ENCODE measurements at places on chromosomes 13 and 19.

GRCh38 chr13:102555914-102556553, 40.8 kb upstream of the TPP2 start:
- DNase-seq: peak; percentile 18

DNA sequence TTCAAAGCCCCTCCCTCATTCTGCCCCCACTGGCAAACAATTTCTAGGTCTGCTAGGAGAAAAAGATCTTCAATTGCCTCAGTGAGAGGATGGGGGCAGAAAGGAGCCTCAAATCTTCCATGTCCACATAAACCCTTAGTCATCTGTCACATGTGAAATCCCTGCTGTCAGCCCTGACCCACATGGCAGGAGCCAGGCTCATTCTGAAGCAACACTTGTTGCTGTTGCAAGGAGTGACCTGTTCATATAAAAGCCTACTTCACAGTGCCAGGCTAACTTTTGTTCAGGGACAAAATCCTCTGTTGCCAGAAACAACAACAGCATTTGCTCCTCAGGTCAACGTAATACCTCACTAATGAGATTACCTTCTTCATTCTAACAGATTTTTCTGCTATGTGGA, 70.5 kb downstream of the IRS2 start:
- DNase-seq: peak; percentile 29

GRCh38 chr19:1591421-1592023, 1.1 kb downstream of the MBD3 start:
- DNase-seq: no peak

DNA sequence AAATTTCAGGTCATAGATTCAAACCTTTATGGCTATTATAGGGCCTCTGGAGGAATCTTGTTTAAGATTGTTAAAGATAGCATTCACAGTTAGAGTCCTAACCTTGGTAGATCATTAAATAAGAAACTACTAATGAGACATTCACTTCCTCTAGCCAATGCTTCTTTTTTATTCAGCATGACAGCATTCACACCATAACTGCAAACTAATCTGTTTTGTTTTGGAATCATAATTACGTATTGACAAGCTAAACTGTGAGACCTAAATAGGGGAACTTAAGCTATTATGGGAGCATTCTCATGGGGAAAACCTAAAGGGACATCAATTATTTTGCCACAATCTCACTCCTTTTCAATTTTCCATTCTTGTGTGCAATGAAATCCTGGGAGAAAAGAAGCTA, 653.8 kb downstream of the PCDH9 start:
- DNase-seq: no peak

DNA sequence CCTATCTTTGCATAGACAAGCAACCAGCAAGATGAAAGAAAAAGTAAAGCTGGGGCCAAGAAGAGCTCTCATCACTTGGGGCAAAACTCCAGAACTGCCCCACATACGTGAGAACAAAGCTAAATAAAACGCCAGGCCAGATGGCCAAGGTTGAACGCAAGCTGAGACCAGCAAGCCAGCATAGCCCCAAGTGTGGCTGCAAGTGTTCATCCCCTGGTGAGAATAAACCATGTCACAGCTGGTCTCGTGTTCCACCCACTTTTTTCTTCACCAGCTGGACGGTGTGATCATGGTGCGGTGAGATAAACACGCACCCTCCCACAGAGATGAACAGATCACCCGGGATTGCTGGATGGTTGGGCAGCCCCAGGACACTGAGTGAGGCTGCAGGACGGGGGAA, 109.6 kb upstream of the CACNA1A start:
- DNase-seq: no peak

GRCh38 chr13:45119469-45119990, 780 bp upstream of the GTF2F2 start:
- DNase-seq: peak; percentile 38

GRCh38 chr13:73702419-73703071, 431.7 kb downstream of the KLF12 start:
- DNase-seq: no peak

- no peak for DNase-seq
Observed at GRCh38 chr19:8221161-8221560, 12.0 kb downstream of the CERS4 start.

DNA sequence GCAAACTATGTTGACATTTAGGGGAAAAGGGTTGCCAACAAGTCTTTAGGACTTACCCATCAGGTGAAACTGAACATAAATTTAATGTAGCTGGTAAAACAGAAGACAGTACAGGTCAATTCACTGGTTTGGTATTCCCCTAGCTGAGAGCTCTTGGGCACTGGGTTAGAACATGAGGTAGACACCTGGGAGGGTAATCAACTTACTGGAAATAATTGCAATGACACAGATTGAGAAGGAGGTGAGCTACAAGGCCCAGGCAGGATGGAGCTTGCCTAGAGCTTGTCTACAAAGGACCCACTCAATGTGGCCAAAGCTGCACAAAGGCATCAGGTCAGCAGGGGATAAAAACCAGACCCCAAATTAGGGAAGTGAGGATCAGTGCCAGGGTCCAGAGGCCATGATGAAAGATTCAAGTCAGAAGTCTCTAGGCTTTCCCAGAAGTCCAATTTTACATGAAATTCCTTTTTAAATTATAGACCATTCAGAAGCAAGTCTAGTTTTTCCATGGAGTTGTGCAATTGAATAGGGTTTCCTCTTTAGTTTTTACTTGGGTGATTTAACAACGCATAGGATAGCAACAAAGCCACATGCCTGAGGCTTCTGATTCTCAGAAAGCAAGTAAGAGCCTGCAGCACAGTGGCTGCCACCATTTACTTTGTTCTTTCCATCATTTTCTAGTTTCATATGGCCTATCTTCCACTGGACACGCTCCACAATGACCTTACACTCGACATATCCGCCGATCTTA, 194.0 kb downstream of the NDFIP2 start:
- no peak for DNase-seq

- no peak for DNase-seq
Observed at GRCh38 chr13:39777527-39778061, 122.1 kb downstream of the COG6 start.

- DNase-seq: no peak
Observed at GRCh38 chr19:54207676-54207982, 7.0 kb downstream of the RPS9 start.

GRCh38 chr13:40590112-40590862, 76.2 kb downstream of the FOXO1 start:
- no peak for DNase-seq

DNA sequence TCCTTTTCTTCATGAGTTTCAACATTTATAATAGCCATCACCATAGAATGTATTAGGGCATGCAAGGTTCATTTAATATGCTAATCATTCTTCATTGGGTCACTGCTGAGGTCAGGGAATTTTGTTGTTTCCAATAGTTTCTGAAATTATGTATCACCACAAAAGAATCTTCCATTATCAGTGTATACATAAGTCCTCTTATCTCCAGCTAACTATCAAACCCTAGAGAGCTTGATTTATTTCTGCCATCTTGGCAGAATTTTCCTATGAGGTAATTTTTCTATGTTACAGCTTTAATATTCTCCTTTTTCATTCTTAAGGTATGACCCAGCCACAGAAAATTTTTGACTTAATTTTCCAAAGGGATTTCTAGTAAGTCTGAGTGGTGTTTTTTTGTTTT, 415.0 kb upstream of the SLITRK1 start:
- DNase-seq: no peak

DNA sequence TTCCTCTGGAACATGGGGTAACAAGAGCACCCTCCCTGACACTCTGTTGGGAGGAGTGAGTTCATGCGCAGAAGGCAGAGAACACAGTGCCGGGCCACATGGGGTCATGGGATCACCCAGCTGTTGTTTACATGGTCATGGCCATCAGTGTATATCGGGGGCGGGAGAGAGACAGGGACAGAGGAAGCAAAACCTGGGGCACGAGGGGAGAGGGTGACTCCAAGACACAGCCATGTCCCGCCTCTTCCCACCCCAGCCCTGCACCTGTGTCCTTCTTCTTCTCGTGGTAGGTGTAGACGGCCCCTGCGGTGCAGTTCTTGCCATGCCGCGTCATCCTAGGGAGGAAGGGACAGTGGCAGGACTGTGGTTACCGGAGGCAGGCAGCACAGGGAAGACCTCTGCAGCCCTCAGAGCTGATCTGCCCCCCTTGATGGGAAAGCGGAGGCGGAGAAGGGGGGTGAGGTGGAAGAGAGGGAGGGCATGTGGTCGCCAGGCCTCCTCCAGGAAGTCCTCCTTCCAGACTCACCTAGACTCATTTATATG, 19.9 kb downstream of the NOSIP start:
- DNase-seq: no peak

DNA sequence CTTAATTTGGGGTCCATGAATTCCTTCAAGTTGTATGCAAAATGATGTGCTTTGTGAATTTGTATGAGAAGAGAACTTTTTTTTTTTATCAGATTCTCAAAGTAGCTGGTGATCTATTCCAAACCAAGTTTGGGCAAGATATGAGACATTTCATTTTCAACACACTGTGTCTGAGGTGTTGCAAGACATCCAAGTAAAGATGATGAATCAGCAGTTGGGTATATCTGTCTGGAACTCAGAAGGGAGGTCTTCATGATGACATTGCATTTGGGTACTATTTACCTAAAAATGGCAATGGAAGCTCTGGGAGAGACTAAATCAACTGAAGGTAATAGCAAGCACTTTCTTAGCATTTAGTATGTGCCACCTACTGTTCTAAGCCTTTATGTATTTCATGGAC, 2.8 kb downstream of the FAM124A start:
- no peak for DNase-seq

DNA sequence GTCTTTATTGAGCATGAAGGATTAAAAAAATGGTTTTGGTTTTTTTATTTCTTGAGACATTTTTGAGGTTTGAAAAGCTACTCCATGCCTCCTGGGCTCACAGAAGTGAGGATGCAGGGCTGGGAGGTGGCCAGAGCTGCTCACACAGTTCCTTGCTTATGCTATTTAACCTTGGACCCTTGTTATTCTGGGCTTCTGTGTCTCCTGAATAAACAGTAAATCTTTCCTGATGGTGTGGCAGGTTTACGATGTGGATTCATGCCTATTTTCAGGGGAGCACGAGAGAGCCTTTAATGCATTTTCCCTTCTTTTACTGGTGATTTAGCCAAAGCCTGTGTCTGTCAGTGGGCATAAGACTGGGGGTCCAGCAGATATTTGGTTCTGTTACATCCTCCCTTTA, 34.3 kb upstream of the PCDH8 start:
- no peak for DNase-seq

GRCh38 chr13:62356977-62357376, 941.3 kb upstream of the PCDH20 start:
- no peak for DNase-seq

DNA sequence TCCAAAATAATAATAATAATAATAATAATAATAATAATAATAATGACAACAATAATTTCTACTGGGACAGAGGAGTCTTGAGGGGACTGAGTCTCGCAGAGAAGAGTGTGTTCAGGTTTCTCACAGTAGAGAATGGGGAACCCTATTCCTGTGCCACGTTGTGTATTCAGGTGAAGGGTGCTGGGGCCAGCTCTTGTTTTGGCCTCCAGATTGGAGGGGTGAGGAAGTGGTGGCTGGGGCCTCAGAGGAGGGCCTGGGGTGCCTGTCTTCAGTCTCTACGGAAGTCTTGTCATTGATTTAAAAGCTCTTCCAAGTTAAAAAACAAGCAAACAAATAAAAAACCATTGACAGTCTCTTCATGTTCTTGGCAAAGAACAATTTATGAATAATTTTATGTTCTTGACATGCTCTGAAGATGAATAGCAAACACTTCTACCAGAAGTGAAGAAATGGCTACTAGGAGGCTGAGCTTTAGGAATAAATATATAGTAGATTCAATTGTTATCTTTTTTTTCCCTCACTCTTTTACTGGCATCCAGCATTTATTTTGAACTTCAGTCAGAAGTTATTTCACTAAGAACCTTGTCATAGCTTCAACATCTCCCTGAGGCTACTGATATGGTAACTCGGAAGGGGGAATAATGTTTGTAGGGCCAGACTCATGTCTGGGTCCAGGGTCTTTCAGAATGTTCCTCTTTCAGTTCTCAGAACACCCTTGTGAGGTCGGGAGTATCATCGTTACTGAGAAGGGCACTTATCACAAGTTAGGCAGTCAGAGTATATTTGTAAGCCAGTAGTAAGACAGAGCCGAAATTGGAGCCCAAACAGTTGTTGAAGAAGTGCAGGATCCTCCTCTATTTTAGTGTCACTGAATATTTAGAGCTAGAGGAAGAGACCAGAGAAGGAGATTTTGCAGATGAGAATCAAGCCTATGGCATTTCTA, 13.1 kb downstream of the LRCH1 start:
- no peak for DNase-seq

DNA sequence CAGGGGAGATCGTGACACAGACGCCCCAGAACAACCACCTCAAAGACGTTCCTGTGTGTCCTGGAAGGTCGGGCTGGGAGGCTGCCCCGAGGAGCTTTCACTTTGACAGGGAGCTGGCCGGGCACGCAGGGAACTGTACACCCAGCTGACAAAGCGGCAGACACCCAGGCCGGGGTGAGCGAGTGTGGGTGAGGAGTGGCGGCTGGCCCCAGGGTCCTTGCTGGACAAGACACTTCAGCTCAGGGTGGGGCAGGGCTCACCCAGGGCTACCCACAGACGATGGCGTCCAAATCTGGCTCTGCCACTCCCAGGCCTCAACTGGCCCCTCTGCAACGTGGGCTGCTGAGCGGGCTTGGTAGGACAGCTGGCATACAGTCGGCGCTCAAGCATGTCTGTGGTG, 2.0 kb downstream of the FGF22 start:
- no peak for DNase-seq

DNA sequence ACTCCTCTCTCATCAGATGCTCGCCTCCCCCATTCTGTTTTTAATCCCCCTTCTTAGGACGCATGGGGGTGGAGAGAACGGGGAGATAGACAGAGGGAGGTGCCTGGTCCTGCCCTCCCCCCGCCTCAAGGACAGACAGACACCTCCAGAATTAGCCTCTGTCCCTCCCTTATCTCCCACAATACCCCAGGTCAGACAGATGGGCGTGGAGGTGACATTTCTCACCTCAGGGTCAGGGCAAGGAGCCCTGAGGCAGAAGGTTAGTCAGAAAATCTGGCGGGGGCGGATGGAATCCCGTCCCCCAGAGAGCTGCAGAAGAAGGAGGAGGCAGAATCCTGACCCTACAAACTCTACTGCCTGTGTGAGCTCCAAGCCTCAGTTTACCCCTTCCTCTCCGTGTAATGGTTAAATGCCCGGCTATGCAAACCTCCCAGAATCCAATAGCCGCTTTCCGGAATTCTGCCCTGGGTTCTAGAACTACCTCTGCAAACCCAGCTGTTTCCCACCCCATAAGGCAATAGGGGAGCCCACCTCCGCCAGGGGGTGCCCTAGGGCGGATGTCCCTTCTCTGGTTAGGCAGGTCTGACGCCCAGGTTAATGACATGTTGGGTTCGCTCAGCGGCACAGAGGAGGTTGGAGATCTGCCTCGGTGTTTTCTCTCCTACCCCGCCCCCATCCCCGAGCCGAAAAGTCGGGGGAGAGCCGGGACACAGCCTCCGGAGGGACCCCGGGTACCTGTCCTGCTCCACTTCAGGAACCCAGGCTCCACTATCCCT, 900 bp downstream of the PPP1R13L start:
- DNase-seq: no peak

- DNase-seq: no peak
Observed at GRCh38 chr13:53007872-53008271, 20.7 kb upstream of the OLFM4 start.
